ENCODE measurements at places on chromosomes 3 and 15.

DNA sequence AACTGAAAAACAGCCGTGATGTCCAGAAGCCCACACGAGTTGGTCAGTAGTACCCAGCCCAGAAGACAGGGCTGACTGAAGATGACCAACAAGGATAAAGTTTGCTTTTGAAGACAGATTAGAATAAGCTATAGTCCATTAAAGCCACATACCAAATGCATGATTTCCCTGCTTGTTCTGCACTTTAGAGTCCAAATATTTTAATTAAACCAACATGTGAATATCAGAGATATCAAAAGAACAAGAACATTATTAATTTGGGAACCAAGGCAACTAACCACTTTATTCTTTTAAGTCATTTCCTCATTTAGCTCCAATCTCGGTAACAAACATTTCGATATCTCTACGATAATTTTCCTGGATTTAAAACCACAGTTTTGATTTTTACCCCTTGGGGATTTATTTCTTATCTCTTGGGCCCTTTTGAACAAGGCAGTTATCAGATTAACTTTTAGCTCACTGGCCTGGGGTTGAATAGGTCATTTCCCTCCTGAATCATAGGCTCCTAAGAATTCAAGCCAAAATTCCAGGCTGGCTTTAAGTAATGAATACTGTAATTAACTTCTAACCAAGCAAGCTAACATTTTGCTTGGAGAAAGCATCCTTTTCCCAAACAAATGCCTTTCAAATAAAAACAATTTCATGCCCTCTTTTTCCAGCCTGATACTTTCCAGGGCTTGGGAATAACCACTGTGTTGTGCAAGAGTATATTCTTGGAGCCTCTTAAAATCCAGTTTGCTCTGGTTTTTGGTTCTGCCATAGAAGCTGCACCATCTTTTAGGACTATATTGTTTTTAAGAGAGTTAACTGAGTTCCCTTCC lies 102.9 kb upstream of the NR2E3 start:
- no peak for DNase-seq

- no peak for DNase-seq
Measured at GRCh38 chr3:46607603-46608028, 4.7 kb upstream of the FAM240A start.

DNA sequence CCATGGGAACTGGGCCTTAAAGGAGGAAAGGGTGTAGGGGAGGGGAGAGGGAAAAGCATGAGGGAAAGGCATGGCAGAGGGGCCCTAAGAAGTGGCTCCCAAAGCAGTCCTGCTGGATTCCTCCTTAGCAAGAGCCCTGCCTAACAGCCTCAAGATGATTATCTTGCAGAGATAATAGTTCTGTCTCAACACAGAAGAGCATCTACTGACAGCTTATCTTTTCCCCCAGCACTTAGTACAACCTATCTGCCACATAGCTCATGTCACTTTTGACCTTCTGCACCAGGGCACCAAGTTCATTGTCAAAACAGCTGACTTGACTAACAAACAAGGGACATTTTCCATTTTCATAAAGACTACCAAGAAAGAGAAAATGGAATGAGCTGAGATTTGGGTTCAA lies 86.3 kb downstream of the ANP32A start:
- no peak for DNase-seq

- DNase-seq: no peak
Measured at GRCh38 chr3:5347486-5347885, 160.0 kb downstream of the EDEM1 start.

DNA sequence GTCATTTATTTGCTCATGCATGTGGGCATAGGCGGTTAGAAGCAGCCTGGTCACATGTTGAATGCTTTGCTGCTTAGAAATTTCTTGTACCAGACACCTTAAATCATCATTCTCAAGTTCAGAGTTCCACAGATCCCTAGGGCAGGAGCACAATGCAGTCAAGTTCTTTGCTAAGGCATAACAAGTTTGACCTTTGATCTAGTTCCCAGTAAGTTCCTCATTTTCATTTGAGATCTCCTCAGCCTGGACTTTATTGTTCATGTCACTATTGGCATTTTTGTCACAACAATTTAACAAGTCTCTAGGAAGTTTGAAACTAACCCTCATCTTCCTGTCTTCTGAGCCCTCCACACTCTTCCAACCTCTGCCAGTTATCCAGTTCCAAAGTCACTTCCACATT lies 22.8 kb downstream of the HGD start:
- DNase-seq: no peak

Measured in glomerular endothelial cell (primary cell).